ENCODE measurements at places on chromosomes 2 and 18.

DNA sequence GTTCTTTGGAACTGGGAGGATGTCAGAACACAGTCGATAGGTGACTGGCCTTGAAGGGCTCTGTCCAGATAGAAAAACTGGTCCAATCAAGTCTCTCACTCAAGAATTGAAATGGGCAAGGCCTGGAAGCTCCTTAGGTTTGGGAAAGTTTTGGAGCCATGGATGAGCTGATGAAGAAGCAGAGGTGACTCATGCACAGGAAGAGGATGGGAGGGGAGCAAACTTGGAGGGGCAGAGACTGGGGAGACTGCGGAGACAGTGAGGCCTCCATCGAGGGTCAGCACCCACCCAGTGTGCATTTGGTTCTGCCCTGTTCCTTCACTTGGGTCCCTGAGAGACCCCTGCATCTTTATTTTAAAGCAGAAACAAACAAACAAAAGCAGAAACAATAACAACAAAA lies 41.1 kb downstream of the SOWAHC start:
- no peak for DNase-seq

DNA sequence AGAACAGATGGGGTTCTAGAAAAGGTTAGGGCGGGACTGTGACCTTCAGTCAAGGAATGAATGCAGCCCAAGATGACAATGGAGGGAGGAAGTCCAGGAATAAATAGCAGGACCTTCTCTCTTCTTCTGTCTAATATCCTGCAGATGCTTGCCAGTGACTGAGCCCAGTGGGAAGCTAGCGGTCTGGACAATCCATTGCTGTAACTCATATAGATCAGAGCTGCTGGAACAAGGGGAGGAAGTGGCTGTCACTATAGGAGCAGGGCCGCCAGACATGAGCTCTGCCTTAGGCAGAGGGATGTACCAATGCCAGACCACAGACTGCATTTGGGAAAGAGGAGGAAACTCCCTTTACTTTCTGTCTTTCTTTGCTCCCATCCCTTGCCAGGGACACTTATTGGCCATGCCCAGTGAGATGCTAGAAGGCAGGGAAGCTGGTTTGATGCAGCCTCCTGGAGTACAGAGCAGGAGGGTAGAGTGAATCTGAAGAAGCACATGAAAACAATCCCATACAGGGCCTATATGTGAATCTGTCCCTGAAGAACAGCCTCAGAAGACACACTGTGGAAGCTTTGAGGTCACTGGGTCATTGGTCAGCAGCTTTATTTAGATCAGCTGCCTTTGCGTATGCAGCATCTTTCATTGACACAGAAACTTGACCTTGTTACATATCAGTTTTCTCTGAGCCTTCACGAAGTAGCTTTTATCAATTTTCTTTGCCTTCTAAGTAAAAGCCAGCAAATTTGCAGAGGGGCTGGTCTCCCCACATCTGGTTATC lies 65.4 kb downstream of the CCDC85A start:
- peak; percentile 71 for DNase-seq

- DNase-seq = peak; percentile 50
These were observed 294.6 kb upstream of the SLC14A2 start for GRCh38 chr18:45320724-45321123.

DNA sequence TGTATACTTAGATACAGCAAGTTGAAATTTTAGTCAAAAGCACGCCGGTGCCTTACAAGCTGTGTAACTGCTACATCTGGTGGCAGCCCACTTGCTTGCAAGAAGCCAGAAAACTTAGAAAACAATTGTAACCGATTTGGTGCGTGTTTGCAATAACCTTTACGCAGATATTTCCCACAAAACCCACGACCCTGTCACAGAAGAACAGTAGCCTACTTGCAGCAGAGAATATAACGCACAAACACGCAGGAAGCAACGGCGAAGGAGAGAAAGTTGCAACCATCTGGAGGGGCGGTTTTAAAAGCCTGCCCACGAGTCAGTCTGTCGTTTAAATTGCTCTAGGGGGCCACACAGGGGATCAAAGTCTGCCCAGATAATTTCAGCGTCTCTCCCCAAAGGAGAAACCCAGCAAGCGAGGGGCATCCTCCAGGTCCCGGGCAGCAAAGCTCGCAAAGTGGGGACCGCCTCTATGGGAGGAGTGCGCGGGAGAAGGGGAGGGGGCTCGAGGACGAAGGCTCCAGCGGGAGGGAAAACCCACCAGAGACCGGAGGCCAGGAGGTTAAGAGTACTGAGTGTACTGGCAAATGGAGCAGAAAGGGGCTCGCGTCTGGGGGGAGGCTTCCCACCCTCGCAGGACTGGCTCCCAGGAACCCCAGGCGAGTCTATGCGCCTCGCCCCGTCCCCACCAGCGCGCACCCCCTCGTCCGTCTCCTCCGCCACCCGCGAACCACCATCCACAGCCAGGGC lies 1.1 kb downstream of the TLK1 start:
- peak; percentile 57 for DNase-seq

DNA sequence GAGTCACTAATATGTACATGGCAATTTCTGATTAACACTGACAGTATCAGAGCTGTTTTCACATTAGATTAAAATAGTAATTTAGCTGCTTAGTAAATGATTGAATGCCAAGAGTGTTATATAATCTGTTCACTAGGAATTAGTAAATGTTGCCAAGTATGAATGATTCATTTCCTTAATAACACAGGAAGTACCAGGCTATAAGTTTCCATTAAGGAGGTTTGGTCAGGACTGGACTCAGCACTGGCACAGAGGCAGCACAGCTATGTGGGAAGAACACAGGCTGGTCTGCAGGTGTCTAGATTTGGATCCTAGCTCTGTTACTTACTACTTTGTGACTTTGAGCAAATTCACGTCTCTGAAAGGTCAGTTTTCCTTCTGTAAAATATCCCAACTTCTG lies 97.2 kb downstream of the TDRD15 start:
- no peak for DNase-seq

- DNase-seq = no peak
These were observed 74.3 kb downstream of the BIN1 start for GRCh38 chr2:127032621-127033020.
